ENCODE measurements at places on chromosomes 4 and X.
A peak's percentile ranks its signal among the peaks of the same experiment; 100 is the strongest.

GRCh38 chr4:138003248-138003647, 238.9 kb downstream of the SLC7A11 start:
- no peak for DNase-seq

GRCh38 chr4:164188236-164188635, 565.7 kb upstream of the SMIM31 start:
- no peak for DNase-seq

- no peak for DNase-seq
These were observed 42.9 kb upstream of the CYP4V2 start for GRCh38 chr4:186148336-186148975.

- no peak for DNase-seq
These were observed 2.6 kb upstream of the HMX1 start for GRCh38 chr4:8874003-8874895.

DNA sequence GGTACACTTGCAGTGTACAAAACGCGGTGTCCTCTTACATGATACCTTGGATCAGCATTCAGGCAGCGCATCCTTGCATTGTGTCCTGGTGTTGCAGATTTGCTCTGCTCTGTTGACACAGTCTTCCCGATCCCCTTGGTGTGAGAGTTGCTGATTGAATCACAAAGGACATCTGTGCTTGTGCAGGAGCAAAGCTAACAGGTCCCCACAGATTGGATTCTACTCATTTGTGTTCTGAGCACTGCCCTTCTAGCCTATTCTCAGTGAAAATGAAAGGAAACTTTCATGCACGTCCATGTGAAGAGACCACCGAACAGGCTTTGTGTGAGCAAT, 171.4 kb downstream of the FRMPD4 start:
- DNase-seq: no peak

DNA sequence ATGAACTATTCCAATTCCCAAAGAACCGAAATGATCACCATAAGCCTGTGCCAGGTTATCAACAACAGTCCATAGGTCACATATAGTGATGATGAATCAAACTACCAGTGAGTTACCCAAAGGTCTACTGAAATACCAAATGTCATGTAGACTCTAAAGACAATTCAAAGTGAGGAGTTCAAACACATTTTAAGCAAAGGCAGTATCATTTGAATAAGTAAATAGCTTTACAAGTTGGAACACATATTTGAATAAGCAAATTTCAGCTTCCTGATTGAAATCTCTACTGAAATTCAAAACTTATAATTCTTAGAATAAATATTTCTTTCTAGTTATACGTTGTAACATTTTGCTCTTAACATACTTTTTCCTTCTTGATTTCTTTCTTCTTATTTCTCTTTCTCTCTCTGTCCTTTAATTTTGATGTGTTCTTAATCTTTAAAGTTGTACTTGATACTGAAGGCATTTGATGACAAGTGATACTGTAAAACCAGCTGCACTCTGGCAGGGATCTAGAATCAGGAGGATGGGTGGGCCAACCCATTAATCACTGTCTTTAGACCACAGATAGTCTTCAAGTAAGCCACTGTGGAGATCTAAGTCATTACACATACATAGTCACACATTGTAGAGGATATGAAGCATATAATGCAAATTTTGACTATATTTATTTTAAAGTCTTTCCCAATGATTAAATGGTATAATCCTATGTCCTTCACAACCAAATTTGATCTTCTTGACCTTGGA, 34.5 kb downstream of the GABRA4 start:
- no peak for DNase-seq

GRCh38 chrX:129577473-129577872, 37.4 kb downstream of the OCRL start:
- DNase-seq: no peak

GRCh38 chr4:48944756-48945241, 38.2 kb upstream of the OCIAD2 start:
- DNase-seq: no peak

DNA sequence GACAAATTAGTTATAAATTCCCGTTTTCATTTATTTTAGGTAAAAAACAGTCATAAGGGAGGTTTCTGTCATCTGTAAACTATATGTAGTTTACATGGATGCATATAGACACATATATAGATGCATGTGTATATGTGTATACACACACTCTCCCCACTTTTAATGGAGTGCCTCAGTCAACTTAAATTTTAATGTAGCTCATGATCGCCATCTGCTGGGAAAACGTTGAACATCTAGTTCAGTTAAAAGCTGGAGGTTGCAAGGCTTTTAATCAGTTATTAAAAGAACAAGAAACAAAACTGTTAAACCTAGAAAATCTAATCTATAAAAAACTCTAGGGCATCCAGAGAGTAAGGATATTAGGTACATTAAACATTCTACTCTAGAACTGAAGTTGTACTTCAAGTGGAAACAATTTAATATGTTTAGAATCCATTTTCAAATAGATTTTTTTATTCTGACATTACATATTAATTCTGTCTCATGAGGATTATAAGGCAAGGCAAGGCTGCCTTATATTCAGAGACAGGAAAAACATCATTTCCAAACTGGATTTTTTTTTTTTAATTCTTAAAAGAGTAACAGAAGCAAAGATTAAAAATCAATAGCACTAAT, 122.6 kb downstream of the SHISA3 start:
- DNase-seq: peak; percentile 54

DNA sequence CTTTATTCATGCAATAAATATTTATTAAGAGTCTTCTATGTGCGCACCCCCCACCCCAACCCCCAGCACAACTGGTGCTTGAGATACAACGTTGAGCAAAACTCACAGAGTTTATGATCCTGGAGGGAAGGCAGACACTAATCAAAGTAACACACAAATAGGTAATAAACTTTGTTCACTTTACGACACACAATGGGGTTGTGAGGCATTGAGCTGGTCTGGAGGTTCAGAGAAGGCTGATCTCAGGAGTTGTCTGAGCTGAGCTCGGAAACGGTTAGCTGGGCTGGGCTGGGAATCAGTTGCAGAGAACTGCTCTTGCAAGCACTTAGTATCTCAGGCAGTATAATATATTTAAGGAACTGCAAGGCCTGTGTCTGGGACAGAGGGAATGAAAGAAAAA, 238.5 kb downstream of the SCFD2 start:
- no peak for DNase-seq

Measured in left renal pelvis (tissue), 4 donors.